ENCODE measurements at places on chromosomes 4 and X. TPM values are rescaled to one million over a fixed set of nuclear protein-coding genes. Genes with fewer than 3 reads are reported as not detected.

DNA sequence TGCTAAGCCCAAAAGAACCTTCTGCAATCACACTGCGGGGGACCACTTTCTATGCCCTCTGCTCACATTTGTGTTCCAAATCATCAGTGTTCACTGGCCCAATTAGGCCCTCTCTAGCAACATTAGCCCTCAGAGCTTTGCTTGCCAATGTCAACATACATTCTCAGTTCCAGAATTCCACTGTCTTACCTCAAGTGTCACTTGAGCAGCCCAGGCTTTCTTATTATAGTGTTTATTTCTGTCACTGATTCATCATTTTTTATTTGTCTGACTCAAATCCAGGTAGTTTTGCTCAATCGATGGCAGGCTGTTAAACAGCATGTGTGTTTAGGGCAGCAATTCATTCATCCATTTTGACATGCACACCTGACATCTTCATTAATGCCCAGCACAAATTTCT, 291.2 kb downstream of the TEX13A start:
- DNase-seq = no peak

DNA sequence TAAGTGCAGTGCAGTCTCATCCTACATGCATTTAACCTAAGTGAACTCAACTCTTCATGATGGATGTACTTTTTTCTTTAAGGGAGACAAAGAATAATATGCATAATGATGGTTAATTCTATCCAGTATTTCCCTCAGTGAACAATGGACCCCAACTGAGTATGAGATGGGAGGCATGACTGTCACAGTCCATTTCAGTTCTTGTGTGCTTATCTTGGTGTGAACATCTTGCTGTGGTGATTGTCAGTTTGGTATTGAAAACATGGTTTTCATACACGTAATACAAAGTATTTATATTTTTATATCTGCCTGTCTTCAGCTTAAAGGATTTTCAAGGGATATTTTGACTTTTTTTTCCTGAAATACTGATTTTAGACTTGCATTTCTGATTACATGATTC, 72.0 kb upstream of the NDUFC1 start:
- no peak for DNase-seq

The VCX3B gene
- not detected for total RNA-seq

The CENPVL2 gene
- total RNA-seq = not detected

- no peak for DNase-seq
Observed at GRCh38 chr4:7625071-7625470, 190.3 kb upstream of the PSAPL1 start.

DNA sequence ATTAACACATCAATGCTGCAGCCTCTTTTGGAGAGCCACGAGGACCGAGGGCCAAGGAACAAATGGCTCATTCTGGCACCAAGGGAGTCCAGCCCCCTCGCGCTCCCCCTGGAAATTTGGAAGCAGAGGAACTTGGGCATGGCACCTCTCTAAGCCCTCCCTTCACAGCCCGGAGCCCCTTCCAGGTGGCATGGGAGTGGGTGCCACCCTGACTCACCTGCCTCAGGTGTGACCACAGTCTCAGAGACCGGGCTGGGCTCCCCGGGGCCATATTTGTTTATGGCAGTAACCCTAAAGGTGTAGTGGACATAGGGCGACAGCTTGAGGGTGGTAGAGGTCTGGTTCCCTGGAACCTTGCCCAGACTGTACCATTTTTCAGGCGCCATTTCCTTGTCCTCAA, 18.8 kb downstream of the L1CAM start:
- DNase-seq = no peak

The ARHGEF6 gene
- total RNA-seq = 104 TPM

The IRS4 gene
- not detected for total RNA-seq

The DKK2 gene
- total RNA-seq = not detected

- no peak for DNase-seq
Observed at GRCh38 chrX:9221781-9222180, 187.9 kb upstream of the FAM9B start.

- no peak for DNase-seq
Observed at GRCh38 chr4:76584241-76585152, 149.5 kb downstream of the SHROOM3 start.

DNA sequence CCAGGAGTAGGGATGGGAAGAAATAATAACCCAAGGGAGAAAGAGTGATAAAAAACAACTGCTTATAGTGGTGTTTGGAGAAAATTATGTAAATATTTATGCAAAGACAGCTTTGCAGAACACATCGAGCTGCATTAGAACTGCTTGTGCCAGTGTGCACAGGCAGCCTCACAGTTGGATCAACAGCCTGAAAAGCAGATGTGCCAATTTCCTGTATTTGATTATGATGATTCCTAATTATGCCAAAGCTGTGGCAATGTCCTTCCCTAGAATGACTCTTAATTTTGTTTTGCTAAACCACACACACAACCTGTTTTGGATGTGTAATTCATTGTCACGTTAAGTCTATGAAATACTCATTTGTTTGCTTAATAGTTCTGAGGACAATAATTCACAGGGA, 30.6 kb upstream of the ANTXR2 start:
- no peak for DNase-seq

The TREX2 gene
- 5.5 TPM for total RNA-seq

GRCh38 chrX:127708155-127708554, 344.0 kb downstream of the ACTRT1 start:
- DNase-seq = no peak

The CDX4 gene
- total RNA-seq = not detected

The NDNF gene
- total RNA-seq = not detected

The ITIH6 gene
- not detected for total RNA-seq
